ENCODE measurements at places on chromosomes 1 and 21.

GRCh38 chr1:172442404-172442803 is 1.5 kb downstream of the PIGC start:
- DNase-seq, result no peak

DNA sequence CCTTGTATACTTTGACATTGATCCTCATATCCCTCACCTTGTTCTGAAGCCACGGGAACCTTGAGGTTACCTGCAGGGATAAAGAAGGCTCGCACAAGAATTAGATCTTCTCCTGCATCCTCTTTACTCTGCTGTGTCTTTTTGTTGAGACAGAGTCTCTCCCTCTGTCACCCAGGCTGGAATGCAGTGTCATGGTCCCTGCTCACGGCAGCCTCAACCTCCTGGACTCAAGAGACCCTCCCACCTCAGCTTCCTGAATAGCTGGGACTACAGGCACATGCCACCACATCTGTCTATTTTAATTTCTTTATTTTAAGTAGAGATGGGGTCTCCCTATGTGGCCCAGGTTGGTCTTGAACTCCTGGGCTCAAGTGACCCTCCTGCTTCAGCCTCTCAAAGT is 134.7 kb downstream of the PTPRC start:
- DNase-seq, result no peak

DNA sequence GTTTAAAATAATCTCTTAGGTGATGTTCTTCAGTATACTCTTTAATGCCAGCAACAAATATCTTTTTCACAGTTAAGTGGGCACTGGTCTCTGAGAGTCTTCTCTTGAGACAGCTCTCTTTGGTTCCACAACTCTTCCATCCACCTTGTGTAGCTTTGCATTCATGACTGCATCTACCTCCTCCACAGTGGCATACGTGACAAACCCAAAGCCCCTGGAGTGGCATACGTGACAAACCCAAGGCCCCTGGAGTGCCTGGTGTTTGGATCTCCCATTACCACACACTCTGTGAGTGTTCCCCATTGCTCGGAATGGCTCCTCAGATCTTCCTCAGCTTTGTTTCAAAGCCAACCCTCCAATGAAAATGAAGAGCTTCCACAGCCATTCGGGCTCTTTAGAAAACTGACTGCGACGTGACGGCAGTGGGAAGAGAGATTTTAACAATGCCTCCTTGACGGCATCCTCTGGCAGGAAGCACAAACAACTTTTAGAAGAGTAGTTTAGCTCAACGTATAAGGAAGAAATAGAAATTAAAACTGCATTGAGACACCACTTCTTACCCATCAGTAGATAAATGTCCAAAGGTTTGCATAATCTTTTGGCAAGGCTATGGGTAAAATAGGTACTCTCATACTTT is 45.8 kb downstream of the SLC30A7 start:
- DNase-seq, result no peak

- no peak for DNase-seq
Observed at GRCh38 chr21:31110430-31110829, 72.2 kb upstream of the KRTAP19-8 start.

DNA sequence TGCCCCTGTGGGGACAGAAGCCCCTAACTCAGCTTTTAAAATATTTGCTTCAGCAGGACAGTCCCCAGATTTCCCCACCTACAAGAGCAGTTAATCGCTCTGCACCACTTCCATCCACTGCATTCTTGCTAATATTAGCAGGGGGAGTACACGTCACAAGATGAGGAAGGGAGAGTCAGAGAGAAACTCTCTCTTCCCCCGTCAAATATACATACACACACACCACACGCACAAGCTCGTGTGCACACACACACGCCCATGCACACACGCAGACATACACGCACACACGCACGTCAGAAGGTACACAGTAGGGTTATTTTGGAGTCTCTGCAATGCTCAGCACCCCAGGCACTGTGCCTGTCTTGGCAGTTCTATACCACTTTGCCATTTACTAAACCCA is 2.1 kb downstream of the CLCA1 start:
- DNase-seq, result no peak

- no peak for DNase-seq
Observed at GRCh38 chr1:33335020-33335419, 14.1 kb upstream of the A3GALT2 start.

DNA sequence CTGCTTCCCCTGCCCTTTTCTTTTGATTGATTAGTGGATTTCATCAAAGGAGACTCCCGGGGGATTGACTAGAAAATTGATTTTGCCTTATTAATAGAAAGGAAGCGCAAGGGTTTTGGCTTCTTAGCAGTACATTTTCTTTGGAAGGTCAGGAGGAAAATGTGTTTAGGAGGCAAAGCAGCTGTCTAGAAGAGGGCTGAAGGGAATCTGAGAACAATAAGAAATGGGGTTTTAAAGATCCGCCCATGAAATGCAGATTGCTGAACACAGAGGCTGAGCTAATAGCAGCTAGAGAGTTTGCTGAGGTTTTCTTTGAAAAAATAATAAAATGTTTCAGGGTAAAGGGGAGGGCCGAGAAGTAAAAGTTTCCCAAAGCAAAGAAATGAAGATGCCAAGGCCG is 4.9 kb downstream of the SERTAD4 start:
- no peak for DNase-seq

GRCh38 chr1:228161362-228161761 is 4.2 kb upstream of the IBA57 start:
- DNase-seq, result no peak

DNA sequence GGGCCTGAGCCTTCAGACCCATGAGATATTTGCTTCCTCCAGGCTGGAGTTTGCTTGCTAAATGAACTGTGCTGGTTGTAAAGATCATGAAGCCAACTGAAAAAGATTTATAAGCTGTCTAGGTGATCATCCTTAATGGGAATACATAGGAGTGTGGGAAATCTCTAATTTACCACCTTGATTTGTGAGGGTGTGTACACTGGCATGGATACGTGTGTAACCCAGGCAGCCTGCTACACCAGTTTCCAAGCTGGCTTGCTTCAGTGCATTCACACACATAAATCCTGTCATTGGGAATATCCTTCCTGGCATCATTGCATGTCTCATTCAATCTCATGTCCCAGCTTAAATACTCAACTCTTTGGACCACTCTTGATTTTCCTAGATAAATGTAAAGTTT is 57.6 kb upstream of the GNG12 start:
- no peak for DNase-seq

DNA sequence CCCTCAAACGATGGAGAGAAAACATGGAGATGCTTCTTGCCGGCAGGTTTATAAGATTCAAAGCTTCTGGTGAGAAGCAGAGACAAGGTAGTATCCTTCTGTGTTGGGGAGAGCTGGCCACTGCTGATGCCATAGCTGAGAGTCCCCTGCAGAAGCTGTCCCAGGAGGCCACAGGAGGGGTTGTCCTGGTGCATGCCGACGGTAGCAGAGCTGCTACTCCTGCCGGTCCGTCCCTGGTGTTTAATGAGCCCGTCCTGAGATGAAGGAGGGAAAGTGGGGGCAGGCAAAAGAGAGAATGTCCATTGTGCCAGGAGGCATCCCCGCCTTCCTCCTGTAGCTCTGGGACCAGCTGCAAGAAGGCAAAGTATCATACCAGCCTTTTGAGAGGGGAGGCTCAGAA is 10.4 kb upstream of the C2CD2 start:
- DNase-seq, result no peak

DNA sequence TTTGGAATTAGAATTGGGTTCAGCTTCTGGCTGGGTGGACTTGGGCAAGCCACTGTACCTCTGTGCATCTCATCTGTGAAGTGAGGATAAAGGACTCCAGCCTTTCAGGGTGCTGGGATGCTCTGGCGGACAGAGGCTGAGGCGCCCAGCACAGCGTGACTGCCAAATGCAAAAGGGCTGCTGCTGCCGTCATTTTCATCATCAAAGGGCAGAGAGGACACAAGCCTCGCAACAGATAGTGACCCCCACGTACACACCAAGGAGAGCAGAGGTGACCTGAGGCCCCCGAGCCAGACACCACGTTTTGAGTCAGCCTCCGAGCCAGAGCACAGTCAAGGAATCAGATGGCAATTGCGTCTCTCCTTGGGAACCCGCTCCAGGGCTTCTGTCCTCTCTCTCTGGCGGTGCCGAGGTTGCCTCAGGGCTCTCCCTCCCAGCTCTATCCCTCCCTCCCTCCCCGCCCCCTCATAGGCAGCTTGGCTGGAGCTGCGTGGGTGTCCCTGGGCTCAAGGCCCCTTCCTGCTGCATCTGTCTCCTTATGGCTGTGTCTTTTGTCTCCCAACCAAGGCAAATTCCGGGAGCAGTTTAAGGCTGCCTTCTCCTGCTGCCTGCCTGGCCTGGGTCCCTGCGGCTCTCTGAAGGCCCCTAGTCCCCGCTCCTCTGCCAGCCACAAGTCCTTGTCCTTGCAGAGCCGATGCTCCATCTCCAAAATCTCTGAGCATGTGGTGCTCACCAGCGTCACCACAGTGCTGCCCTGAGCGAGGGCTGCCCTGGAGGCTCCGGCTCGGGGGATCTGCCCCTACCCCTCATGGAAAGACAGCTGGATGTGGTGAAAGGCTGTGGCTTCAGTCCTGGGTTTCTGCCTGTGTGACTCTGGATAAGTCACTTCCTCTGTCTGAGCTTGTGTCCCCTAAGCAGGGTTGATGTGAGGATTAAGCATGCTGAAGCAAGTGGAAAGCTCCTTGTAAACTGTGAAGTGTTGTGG is 9.0 kb downstream of the HCRTR1 start:
- DNase-seq, result no peak

DNA sequence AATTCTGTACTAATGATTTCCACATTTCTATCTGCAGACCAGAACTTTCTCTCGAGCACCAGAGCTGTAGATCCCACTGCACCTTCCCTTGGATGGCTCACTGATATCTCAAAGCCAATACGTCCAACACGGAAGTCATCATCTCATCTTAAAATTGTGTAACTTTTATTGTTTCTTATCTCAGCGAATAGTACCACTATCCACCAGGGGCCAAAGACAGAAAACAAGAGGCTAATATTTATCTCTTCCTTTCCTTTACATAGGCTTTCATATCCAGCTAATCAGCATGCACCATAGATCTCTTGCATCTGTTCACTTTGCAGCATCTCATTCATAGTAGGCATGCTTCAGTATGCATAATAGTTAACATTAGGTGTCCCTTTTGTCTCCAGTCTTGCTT is 303.6 kb downstream of the PTPRC start:
- no peak for DNase-seq

- DNase-seq, result peak; percentile 64
Observed at GRCh38 chr1:223525957-223526356, 132.7 kb downstream of the CCDC185 start.

GRCh38 chr1:76018045-76018444 is 56.5 kb upstream of the ST6GALNAC3 start:
- no peak for DNase-seq

DNA sequence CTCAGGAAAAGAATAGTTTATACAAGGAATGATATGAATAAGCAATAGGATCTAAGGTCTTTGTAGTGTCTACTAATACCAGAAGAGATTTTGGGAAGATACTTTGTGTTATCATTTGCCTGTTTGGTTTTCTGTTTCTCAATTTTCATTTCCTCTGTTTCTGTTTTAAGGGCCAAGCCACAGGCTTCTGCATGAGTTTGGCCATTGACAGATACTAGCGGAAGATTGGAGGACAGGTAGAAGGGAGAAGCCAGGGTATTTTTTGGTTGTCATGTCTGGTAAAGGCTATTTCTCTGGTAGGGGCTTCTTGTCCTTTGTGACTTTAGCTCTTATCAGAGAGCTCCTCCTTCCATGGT is 51.4 kb downstream of the HS2ST1 start:
- no peak for DNase-seq

DNA sequence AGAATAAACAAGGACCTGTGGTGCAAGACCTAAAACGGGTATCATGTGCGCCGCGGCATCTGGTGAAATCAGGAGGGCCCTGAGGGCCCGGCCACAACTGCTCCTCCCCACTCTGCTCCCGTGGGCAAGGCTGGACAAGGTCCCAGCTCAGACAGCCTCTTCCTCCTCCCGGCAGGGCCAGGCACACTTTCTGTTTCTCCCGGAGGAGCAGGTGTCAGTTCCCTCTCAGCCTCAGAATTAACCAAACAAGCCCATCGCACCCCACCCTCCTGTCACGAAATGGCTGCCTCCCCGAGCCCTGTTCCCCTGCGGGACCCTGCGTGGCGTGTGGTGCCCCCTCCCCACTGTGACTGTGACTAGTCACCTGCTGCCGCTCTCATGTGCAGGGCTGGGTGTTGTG is 15.2 kb downstream of the PTTG1IP start:
- no peak for DNase-seq

DNA sequence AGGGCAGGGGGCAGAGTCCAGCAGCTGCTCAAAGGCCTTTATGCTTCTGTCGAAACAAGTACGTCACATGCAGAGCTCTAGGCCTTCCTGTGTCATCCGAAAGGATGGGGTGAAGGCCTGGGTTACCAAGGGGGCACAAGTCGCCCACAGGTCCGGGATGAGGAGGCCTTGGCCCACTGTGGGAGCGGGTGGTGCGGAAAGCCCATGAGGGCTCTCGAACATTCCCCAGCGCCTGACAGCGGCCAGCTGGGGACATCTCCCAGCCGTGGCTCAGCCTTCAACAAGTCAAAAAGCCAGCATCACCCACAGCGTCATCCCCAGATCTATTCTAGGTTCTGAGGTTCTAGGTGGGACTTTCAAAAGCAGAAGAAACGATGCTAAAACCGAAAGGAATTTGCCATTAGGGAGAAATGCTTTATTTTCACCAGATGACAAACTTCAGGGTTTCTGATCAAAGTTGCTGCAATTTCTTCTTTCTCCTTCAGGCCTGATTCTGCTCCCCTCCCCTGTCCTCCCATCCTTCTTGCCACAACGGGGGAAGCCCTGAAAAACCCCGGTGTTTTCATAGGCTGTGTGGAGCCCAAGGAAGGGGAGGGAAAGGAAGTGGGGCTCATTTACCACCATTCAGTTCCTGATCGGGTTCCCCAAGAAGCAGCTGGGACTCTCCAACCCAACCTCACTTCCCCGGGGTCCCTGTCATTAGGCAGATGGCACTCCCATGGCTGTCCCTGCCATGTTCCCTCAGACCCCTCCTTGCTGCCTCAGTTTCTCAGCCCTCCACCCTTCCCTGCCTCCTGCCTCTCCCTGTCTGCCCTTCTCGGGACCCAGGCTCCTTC is 17.6 kb downstream of the GPR137B start:
- DNase-seq, result no peak

DNA sequence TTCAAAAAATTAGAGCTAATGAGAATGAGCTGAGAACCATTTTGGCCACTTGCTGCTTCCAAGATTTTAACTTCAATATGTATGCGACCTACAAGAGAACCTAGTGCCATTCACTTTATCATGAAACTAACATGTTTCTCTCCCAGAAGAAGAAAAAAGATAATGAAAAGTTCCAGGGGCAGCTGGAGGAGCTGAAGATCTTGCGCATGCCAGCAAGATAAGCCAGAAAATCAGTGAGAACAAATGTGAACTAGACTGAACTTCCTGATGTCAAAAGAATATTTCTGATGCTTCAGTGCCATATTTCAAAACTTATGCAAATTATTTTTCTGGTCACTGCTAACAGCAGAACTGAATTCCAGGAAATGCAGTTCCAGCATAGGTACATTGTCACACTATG is 1265.1 kb downstream of the BRINP3 start:
- DNase-seq, result no peak

DNA sequence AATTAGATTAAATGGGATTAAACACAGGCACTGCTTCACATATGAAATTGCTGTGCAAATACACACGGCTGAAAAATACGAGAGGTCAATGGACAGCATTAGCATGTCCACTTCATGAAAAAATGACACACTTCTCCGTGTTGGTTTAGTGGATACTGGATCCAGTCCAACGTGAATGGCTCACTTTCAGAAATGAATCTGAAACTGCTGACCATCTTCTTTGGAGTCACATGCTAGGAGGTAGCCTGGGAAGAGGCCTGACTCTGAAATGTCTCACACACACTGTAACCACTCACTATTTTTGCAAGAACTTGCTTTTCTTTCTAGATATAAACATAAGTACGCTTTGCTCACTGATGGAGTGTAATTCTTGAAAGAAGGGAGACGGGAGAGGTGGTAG is 127.3 kb downstream of the HLCS start:
- DNase-seq, result no peak

- DNase-seq, result peak; percentile 71
Observed at GRCh38 chr1:37764414-37764825, 500 bp downstream of the EPHA10 start.

Measured in activated naive CD4-positive, alpha-beta T cell treated with anti-CD3 and anti-CD28 coated beads for 36 hours (primary cell).